ENCODE measurements at places on chromosomes 7 and 10. TPM values are rescaled to one million over a fixed set of nuclear protein-coding genes. Genes with fewer than 3 reads are reported as not detected.

DNA sequence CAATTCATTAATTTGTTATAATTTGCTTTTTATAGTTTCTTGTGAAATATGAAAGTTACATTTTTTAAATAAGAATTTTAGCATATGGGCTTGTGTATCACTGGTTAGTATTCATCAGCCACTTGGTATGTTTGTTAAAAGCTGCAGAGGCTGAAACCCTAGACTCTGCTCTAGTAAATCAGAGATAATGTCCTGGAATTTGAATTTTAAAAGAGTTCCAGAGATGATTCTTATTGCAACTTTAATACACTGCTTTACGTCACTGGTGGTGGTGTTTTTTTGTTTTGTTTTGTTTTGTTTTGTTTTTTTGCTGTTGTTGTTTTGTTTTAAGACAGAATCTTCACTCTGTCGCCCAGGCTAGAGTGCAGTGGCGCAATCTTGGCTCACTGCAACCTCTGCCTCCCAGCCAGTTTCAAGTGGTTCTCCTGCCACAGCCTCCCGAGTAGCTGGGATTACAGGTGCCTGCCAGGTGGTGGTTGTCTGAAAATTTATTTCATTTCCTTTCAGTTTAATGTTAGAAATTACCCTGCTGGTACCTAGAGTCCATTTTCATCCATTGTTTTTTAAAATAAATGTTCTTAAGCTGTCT is 43.8 kb downstream of the PTPN12 start:
- no peak for DNase-seq

DNA sequence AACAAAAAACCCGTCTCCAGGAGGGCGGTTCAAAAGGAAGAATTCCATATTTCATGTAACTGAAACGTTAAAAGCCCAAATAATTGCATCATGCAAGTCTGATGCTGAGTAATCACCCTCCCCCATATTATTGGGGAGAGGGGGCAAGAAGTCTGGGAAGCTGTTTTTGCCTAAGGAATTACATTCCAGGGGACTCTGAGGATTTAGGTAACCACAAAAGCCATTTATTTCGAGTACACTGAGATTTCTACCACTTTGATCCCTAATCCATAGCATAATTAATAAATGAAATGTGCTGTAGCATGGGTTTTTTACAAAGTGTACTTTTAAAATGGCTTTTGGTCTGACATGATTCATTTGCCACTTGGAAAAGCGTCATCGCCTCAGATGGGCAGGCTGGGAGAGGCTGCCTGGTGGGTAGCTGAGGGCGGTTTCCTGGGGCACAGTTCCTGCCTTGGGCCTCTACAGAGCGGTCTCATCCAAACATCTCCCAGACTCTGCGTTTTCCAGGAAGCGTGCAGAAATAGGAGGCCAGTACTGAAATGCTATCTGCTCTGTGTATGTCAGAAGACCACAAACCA is 106.5 kb downstream of the TCF7L2 start:
- DNase-seq = peak; percentile 85

DNA sequence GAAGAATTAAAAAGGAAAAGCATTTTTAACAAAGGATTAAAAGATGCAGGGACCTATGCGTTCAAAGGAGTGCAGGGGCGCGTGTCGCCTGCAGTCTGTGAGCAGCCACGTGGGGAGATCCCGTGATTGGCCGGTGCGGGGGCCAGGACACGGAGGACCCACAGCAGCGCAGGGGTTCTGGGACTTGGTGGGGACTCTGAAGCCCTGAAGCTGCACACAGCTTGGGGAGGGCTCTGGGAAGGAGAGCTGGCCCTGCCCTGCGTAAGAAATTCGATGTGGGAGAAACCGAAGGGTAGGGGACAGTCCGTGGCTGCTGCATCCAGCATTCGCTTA is 268.1 kb downstream of the KLF6 start:
- DNase-seq = no peak

GRCh38 chr7:45073031-45073785 is 15.6 kb downstream of the NACAD start:
- no peak for DNase-seq

- DNase-seq = peak; percentile 19
Observed at GRCh38 chr7:93159490-93159889, 11.3 kb upstream of the SAMD9L start.

The SEPHS1 gene
- 60.7 TPM for total RNA-seq

DNA sequence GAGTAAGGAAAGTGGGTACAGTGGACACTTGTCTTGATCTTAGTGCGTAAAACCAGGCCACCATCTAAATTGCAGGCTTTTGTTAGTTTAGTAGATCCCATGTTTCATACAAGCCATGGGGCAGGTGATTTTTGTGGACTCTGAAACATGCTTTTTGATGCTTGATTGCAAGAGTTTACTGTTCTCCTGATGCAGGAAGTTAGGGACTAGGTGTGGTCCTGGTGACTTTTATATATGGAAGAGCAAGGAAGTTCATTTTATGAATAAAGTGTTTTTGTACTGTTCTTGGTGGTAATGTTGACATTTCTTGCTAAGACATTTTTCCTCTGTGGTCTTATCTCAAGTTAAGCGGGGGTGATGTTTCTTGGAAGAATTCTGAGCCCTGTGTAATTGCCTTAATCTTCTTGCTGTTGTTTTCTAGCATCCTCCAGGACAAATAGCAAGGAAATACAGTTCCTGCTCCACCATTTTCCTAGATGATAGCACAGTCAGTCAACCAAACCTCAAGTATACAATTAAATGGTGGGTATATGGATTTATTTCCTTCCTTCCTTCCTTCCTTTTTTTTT is 89.0 kb upstream of the GJD4 start:
- no peak for DNase-seq

DNA sequence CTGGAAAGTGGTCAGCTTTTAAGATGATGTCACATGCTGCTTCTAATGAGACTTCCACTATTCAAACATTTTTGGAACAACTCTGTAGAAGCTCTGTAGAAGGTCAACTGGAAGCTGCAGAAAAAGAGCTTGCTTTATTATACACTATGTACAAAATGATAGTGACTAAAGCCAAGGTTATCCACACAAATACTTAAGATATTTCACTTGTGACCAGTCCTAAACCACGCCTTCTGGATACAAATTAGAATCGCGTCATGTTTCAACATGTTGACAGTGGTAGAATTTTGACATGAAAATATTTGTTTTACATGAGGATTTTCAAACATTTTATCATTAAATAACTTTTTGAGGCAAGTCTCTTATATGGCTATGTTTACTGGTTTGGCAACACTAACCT is 499.6 kb upstream of the PHF14 start:
- DNase-seq = no peak
